Esophagus squamous epithelium (tissue), 5 donors: ENCODE measurements at places on chromosomes 5 and 9.

GRCh38 chr5:92215116-92215515 is 832.0 kb upstream of the ARRDC3 start:
- no peak for DNase-seq

DNA sequence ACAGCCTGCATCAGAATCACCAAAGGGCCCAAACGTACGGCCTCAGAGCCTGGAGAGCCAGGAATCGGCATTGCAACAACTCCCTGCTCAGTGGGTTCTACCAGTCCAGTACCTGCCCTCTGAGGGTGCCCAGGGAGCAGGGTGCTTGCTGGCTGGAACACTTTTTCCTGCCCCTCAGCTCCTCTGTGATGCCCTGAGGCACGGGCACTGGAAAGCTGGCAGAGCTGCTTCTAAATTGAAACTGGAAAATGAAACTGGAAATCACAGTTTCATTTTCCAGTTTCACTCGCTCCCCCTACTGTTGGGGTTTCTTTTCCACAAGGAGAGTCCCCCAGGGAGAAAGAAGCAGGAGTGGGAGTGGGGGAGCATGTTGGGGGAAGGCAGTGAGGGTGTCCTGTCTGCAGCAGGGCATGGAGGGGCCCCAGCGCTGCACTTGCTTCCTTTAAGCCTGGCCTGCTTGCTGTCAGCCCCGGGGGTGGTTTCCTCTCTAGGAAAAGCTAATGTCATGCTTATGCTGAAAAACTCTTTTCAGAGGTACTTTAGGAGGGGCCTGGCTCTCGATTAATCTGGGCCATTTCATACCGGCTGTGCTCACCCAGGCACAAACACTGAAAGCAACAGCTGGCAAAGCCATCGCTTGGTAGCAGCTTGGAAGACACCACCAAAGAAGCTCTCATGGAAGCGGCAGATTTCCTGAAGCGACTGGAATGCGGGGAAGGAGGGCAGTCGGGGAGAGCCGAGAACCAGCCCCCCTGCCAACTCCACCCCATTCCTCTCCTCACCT is 26.2 kb downstream of the IRF1 start:
- no peak for DNase-seq

DNA sequence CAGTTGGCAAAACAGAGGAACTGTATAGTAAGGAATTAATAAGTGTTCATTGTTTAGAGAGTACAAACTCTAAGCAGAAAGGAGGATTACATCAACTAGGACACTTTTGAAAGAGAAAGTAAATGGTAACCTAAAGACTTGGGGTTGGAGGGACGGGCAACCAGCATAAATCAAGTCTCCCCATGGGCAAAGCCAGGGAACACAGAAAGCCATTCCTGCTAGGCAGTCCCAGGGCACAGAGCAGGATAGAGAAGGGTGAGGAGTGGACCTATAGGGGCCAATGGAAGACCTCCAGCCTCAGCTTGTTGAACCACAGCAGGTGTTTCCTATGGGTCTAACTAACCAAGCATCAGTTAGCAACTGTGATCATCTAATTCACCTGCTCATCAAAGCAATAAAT is 9.2 kb upstream of the ERAP1 start:
- DNase-seq = no peak

- no peak for DNase-seq
Measured at GRCh38 chr9:112332214-112332613, 1.2 kb downstream of the PTBP3 start.
